Activated naive CD8-positive, alpha-beta T cell treated with anti-CD3 and anti-CD28 coated beads, Interleukin-2, amount 10 ng/mL, durations not matched to agents 7 days and 5 days (primary cell): ENCODE measurements at places on chromosomes 5 and 9. TPM values are rescaled to one million over a fixed set of nuclear protein-coding genes. Genes with fewer than 3 reads are reported as not detected.

GRCh38 chr9:122065923-122066629 lies 27.0 kb downstream of the TTLL11 start:
- DNase-seq, result no peak
- no peaks in the 10 kb centered on the region for H3K27me3 ChIP-seq
- peaks cover 2% of the 10 kb centered on the region for H3K4me1 ChIP-seq
- no peak overlapping the region for H3K4me3 ChIP-seq
- H3K27ac ChIP-seq, result no peak overlapping the region
- peaks cover 2% of the 10 kb centered on the region for H3K36me3 ChIP-seq

The DDX4 gene
- 1.2 TPM for total RNA-seq

GRCh38 chr5:13045897-13046551 lies 898.5 kb downstream of the DNAH5 start:
- H3K36me3 ChIP-seq, result no peaks in the 10 kb centered on the region
- no peak overlapping the region for H3K4me3 ChIP-seq
- DNase-seq, result no peak
- H3K27me3 ChIP-seq, result no peaks in the 10 kb centered on the region
- H3K27ac ChIP-seq, result no peak overlapping the region

DNA sequence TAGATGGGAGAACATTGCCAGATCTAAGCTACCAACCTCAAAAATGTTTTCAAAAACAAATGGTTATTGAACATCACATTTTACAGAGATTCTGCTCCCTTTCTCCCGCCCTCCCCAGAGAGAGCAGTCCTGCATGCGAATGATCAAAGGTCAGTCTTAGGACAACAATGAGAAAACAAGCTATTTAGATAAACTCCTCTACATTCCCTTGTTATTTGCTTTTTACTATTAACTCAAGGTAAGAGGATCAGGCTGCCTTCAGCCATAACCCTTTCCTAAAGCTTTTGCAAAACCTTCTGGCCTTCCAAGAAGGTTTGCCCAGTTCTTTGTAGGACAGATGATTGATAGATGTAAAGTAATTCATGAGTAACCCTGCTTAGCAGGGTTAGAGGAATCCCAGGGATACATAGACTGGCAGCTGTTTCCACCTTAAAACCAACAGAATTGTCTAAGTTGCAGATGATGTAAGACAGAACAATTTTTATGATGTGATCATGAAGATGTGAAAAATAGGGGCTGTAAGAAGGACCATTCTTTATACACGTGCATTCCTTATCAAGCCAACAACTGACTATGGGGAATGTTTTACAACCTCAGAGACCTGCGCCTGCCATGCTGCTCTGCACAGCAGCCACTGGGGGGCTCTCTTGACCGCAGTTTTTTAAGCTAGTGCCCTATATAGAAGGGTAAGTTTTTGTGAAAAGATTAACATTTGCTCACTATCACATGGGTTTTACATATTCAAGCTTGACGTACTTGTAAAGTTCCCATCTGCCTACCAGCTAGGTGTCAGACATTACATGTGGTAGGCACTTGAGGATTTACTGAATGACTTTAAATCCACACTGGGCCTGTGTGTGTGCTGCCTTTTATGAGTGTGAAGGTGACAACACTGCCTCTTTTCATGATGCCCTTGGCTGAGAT lies 2.3 kb upstream of the ZNF782 start:
- peaks cover 27% of the 10 kb centered on the region for H3K4me1 ChIP-seq
- no peak overlapping the region for H3K4me3 ChIP-seq
- peak; percentile 58 for DNase-seq
- no peak overlapping the region for H3K27ac ChIP-seq
- H3K27me3 ChIP-seq, result peaks cover 12% of the 10 kb centered on the region
- H3K36me3 ChIP-seq, result peaks cover 10% of the 10 kb centered on the region

DNA sequence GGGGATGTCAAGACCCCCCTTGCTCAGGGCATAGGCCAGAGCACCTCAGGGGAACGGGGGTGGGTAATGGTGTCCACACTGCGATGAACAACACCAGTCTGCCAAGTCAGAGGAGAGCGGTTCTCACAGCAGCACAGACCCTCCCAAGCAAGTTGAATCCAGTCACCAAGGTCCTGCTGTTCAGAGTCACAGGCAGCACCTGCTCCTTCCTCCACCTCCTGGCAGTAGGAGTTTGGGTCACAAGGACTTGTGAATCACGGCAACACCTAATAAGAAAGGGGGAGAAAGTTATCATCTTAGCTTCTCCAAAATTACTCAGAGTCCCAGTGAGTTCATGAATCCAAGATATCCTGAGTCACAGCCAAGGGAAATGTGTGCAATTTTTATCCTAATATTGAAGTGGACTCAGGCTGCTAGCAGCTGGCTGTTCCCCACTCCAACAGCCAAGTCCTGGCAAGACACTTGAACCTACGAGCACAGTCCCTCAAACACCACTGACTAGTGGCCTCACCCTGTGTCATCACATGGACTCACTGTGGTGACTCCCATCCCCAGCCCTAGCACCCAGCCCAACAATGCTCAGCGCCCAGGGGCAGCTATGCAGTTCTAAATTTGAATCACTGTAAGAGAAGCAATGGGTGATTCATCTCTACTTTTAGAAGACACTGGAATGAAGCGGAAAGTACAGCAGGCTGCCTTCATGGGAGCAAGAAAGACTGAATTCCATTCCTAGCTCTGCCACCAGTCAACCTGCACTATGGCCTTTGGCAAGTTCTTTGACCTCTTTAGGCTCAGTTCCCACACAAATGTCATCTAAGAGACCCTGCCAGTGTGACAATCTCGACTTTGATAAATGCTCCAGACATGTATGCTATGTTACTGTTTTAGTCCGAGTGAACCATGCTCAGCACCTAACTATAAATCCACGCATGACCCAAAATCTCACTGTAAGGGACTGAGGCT lies 113.7 kb downstream of the KLHL3 start:
- no peaks in the 10 kb centered on the region for H3K4me1 ChIP-seq
- H3K27me3 ChIP-seq, result no peaks in the 10 kb centered on the region
- no peak overlapping the region for H3K4me3 ChIP-seq

The FAM153A gene
- total RNA-seq, result 42.0 TPM

The MEF2C gene
- 0.60 TPM for total RNA-seq

The PCDHA13 gene
- not detected for total RNA-seq
